ENCODE measurements at places on chromosomes 12 and 14.

DNA sequence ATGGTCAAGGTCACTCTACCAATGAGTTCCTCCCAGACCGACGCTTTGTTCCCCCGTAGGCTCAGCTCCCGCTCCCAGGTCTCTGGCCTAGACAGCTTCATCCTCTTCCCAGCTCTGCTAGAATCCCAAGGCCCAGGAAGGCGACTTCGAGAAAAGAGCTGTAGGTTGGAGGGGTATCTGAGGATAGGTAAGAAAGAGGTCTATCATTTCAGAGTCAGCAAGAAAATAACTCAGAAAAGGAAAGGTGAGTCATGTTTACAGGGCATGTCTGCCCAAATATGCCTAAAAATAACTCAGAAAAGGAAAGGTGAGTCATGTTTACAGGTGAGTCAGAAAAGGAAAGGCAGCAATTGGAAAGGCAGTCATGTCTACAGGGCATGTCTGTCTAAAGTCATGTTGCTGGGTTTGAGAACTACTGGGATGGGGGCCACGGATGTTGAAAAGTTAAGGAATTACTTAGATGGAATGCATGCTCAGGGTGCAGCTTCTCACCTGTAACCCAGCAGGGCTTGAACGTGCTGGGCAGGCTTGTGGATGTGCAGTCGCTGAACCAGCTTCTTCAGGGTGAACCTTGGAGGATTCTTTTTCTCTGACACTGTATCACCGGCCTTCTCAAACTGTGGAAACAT lies 12.2 kb downstream of the TEP1 start:
- H3K27ac ChIP-seq: no peak overlapping the region
- no peak for DNase-seq
- no peak overlapping the region for H3K4me3 ChIP-seq
- H3K27me3 ChIP-seq: no peaks in the 10 kb centered on the region
- H3K4me1 ChIP-seq: no peaks in the 10 kb centered on the region
- H3K36me3 ChIP-seq: peaks cover 81% of the 10 kb centered on the region

DNA sequence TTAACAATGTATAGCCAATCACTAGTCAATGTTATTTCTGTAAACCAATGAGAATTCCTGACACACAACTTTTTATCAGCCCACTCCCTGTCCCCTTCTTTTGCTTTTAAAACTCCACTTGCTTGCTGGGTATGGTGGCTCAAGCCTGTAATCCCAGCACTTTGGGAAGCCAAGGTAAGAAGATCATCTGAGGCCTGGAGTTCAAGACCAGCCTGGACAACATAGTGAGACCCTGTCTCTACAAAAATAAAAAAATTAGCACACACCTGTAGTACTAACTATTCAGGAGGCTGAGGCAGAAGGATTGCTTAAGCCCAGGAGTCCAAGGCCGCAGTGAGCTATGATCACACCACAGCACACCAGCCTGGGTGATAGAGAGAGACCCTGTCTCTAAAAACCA lies 87.8 kb downstream of the PAPLN start:
- no peak for DNase-seq
- no peak overlapping the region for H3K4me3 ChIP-seq
- peaks cover 14% of the 10 kb centered on the region for H3K36me3 ChIP-seq
- peaks cover 8% of the 10 kb centered on the region for H3K4me1 ChIP-seq
- H3K27ac ChIP-seq: no peak overlapping the region

DNA sequence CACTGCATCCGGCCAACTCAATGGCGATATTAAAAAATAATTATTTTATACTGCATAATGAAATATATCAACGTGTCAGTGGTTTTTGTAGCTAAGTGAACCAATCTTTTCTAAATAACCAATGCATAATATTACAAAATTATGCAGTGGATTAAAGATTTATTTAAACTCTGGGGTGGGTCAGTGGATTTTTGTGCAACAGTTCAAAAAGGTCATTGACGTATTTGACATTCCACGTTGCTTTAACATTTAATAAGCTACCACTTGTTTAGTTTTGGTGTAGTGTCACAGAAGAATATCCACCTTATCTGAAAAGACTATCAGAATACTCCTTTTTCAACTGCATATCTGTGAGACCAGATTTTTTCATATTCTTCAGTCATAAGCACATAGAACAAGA lies 2.6 kb downstream of the ZC3H14 start:
- DNase-seq: no peak
- H3K36me3 ChIP-seq: peaks cover 52% of the 10 kb centered on the region
- H3K4me3 ChIP-seq: no peak overlapping the region
- no peaks in the 10 kb centered on the region for H3K27me3 ChIP-seq
- H3K27ac ChIP-seq: no peak overlapping the region

GRCh38 chr14:23137813-23138535 lies 18.9 kb upstream of the CEBPE start:
- peaks cover 4% of the 10 kb centered on the region for H3K4me1 ChIP-seq
- no peak for DNase-seq
- H3K27me3 ChIP-seq: no peaks in the 10 kb centered on the region
- no peaks in the 10 kb centered on the region for H3K36me3 ChIP-seq

GRCh38 chr12:18320036-18320617 lies 58.8 kb downstream of the PIK3C2G start:
- H3K4me3 ChIP-seq: no peak overlapping the region
- no peaks in the 10 kb centered on the region for H3K36me3 ChIP-seq
- no peak overlapping the region for H3K27ac ChIP-seq
- no peaks in the 10 kb centered on the region for H3K27me3 ChIP-seq
- H3K4me1 ChIP-seq: no peaks in the 10 kb centered on the region
- peak; percentile 80 for DNase-seq

DNA sequence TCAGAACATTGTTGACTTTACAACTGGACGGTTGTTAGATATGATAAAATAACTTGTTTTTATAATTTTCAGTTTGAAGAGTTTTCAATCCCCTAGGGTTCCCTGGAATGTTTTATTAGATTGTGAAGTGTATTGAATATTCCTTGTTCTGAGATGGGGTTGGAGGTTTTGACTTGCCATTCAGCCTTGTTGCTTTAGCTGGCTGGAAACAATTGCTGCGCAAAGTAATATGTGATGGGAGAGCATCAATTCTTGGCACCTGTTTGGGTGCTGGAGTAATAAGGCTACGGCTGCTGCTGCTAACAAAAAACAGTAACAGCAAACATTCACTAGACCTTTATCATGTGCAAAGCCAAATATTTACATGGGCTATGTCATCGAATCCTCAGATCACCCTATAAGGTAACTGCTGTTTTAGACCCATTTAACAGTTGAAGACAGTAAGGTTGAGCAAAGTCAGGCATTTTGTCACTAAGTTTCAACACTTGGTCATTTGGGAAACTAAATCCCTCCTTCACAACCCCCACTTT lies 241.0 kb upstream of the TBX3 start:
- no peak for DNase-seq
- no peaks in the 10 kb centered on the region for H3K36me3 ChIP-seq
- no peaks in the 10 kb centered on the region for H3K27me3 ChIP-seq
- H3K4me1 ChIP-seq: no peaks in the 10 kb centered on the region

- DNase-seq: no peak
- no peaks in the 10 kb centered on the region for H3K4me1 ChIP-seq
- H3K36me3 ChIP-seq: no peaks in the 10 kb centered on the region
These were observed 26.2 kb downstream of the AVPR1A start for GRCh38 chr12:63124778-63125177.

DNA sequence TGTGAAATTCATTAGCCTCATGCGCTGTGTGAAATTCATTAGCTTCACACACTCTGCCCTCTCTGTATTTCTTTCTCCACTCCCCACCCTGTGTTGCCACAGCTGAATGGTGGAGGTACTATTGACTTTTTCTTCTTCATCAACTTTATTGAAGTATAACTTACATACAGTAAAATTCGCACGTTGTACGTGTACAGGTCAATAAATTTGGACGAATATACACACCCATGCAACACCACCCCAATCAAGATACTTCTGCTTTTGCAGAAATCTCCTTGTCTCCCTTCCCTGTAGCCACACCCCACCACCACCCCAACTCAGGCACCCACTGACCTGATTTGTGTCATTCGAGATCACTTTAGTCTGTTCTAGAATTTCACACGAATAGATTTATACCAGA lies 51.8 kb downstream of the FBXL14 start:
- peaks cover 14% of the 10 kb centered on the region for H3K27me3 ChIP-seq
- no peaks in the 10 kb centered on the region for H3K4me1 ChIP-seq
- no peaks in the 10 kb centered on the region for H3K36me3 ChIP-seq
- DNase-seq: no peak

DNA sequence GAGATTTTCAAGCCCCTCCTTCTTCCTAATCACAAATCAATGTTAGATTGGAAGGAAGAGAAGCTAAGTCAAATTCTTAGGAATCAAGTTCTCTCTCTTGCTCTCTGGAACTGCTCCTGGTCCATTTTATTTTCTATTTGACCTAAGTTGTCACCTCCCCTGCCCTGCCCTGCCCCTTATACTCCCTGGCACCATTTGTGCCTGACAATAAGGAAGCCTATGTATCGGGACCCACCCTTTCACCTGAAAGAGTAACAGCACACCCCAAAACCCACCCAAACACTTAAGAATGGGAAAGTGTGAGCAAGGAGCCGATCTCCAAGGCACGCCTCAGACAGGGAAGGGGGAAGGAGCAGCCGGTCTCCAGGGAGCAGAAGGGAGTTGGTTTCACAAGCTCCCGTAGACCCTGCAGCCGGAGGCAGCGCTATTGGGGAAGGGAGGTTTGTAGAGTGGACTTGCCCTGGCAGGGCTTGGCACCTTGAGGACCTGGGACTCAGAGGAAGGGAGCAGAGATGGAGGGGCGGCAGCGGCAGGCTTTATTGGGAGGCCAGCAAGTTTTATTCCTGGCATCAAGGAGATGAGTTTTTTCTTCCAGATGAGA lies 1.6 kb downstream of the LRRC74A start:
- H3K27ac ChIP-seq: peak overlapping the region; percentile 16
- H3K4me1 ChIP-seq: peaks cover 19% of the 10 kb centered on the region
- no peak overlapping the region for H3K4me3 ChIP-seq
- no peak for DNase-seq
- H3K27me3 ChIP-seq: no peaks in the 10 kb centered on the region
- no peaks in the 10 kb centered on the region for H3K36me3 ChIP-seq

DNA sequence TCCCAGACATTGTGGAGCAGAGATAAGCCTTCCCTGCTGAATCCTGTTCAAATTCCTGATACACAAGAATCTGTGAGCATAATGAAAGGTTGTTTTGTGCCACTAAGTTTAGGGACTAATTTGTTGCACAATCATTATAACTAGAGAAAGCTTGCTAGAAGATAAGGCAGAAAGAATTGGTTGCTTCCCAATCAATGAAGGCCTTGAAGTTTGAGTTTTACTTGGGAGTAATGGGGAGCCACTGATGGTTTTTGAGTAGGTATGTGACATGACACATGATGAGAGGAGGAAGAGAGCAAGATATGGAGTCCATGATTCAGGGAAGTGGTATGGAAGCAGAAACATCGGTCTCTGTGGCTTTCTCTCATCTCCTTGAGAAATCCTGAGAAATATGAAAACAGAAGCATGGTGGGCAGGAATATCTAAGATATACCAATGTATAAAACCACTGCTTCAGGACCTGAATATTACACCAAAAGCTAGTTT lies 13.3 kb upstream of the TCP11L2 start:
- H3K4me3 ChIP-seq: no peak overlapping the region
- H3K4me1 ChIP-seq: no peaks in the 10 kb centered on the region
- DNase-seq: no peak

- H3K4me1 ChIP-seq: peaks cover 3% of the 10 kb centered on the region
- no peaks in the 10 kb centered on the region for H3K36me3 ChIP-seq
- no peak overlapping the region for H3K4me3 ChIP-seq
- DNase-seq: no peak
- H3K27me3 ChIP-seq: no peaks in the 10 kb centered on the region
These were observed 157.1 kb upstream of the PZP start for GRCh38 chr12:9365296-9365695.

DNA sequence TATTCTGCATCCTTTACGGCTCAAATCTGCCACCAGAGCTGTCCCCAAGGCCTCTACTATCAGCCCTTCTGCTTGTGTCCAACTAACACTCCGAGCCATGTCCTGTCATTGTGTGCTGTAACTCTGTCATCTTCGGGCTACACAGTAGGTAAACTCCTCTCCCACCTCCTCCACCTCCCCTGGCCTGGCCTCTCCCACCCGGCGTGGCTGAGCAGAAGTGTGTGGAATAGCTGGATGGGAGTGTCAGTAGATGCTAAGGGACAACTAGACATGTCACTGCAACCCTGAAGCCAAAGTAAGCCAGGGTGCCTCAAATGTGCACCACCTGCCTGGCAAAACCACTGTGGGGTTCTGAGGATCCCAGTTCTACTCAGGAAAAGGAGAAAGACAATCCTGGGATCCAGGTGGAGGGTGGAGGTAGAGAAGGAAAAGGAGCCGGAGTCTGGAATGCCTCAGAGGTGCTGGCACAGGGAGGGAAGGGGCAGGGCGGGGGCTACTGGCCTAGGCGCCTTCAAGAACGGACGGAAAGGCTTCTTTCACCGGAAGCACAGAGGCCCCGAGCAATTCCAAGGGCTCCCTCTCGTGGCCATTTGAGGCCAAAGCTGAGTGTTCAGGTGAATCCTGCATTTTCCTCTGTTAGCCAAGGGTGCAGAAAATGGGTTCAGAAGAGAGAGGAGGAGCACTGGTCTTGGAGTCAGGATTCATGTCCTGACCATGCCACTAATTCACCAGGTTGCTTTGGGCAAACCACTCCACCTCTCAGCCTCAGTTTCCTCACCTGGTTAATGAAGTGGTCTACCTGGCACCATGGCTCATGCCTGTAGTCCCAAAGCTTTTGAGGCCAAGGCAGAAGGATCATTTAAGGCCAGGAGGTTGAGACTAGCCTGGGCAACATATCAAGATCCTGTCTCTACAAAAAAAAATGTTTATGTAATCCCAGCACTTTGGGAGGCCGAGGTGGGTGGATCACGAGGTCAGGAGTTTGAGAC lies 20.5 kb upstream of the FAM181A start:
- H3K4me3 ChIP-seq: no peak overlapping the region
- no peaks in the 10 kb centered on the region for H3K36me3 ChIP-seq
- no peak overlapping the region for H3K27ac ChIP-seq
- DNase-seq: peak; percentile 93
- no peaks in the 10 kb centered on the region for H3K27me3 ChIP-seq

GRCh38 chr12:94938583-94938982 lies 64.9 kb downstream of the NDUFA12 start:
- H3K36me3 ChIP-seq: no peaks in the 10 kb centered on the region
- H3K4me1 ChIP-seq: peaks cover 5% of the 10 kb centered on the region
- H3K4me3 ChIP-seq: no peak overlapping the region
- H3K27ac ChIP-seq: no peak overlapping the region
- H3K27me3 ChIP-seq: no peaks in the 10 kb centered on the region
- DNase-seq: no peak

DNA sequence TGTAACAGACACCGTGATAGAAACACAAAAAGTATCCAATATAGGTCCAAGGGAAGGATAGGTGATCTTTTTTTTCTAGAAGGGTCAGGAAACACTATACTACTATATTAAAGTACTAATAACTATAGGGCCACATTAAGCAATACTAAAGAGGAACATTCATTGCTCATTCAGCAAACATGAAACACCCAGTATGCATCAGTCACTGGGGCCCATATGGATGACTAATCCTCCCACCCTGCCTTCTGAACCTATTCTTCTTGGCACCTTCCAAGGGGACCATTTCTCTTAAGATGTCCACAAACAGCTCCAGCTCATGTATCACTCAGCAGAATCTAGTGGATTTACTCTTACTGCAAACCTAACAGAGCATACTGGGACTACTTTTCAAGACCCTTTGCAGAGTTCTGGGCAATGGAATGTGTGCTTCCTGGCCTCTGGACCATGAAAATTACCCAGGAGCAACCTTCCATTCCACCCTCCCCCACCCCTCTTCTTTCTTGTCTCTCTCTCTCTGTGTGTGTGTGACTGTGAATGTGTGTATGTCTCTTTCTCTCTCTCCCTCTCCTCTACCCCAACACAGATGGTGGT lies 187.9 kb downstream of the EPS8 start:
- H3K27ac ChIP-seq: no peak overlapping the region
- no peak for DNase-seq
- no peak overlapping the region for H3K4me3 ChIP-seq
- no peaks in the 10 kb centered on the region for H3K4me1 ChIP-seq

Data from endodermal cell (in vitro differentiated cells).